ENCODE measurements at places on chromosomes 6 and 20. TPM values are rescaled to one million over a fixed set of nuclear protein-coding genes. Genes with fewer than 3 reads are reported as not detected.

The JAG1 gene
- total RNA-seq: 172 TPM

DNA sequence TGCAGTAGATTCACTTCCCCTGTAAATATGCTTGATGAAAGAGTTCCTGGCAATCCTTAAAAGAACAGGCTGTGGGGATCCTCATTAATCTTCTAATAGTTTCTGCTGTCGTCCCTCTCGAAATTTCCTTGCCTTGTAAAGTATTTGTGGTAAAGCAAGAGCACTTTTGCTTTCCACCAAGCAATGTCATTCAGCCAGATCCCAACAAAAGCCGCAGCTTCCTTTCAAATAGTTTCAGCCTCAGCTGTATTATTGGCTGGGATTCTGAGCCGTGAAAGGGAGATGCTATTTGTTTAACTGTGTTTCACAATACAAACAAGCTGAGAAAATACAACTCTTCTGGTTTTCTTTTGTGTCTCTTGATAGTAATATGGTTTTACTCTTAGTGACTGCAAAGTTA lies 48.9 kb upstream of the EPHA7 start:
- H3K4me3 ChIP-seq: no peak overlapping the region
- H3K4me1 ChIP-seq: peaks cover 3% of the 10 kb centered on the region
- no peaks in the 10 kb centered on the region for H3K27me3 ChIP-seq
- H3K36me3 ChIP-seq: no peaks in the 10 kb centered on the region

DNA sequence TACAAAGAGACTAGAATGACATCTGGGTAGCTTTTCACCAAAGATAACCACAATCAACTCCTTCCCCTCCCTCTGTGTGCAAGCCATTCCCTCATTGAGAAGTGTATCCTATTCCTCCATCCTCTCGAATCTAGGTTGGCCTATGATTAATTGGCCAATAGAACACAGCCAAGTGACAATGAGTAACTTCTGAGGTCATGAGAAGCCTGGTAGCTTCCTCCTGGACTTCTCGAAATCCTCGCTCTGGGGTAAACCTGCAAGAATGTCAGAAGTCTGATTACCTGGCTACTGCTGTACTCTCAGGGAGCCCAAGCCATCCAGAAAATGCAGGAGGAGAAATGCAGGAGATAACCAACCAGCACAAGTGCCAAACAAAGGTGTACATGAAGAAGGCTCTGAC lies 13.1 kb downstream of the ARHGAP18 start:
- peaks cover 66% of the 10 kb centered on the region for H3K4me1 ChIP-seq
- H3K27ac ChIP-seq: no peak overlapping the region
- peaks cover 28% of the 10 kb centered on the region for H3K36me3 ChIP-seq
- H3K27me3 ChIP-seq: no peaks in the 10 kb centered on the region

The BTBD3 gene
- 56.0 TPM for total RNA-seq

The ULBP2 gene
- total RNA-seq: 9.9 TPM

The LAMA2 gene
- total RNA-seq: 2.0 TPM

DNA sequence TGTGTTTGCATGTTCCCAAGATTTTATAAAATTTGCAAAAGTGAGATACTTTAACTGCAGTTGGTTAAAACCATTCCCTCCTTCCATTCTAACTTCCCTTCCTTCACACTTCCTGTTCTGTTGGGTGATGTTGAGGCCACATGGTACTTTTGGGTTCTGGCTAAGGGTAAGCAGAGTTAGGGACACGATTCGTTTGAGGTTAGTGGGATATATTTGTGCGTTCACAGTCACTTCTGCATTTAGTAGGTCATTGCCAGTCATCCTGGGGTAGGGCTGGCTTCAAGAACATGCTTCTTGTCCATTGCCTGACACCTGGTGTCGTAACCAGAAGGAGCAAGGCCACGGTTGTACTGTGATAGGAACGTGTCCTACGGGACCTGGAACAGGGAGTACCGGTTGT lies 340.1 kb downstream of the ZFAND3 start:
- peaks cover 35% of the 10 kb centered on the region for H3K27me3 ChIP-seq
- H3K36me3 ChIP-seq: peaks cover 36% of the 10 kb centered on the region
- H3K27ac ChIP-seq: no peak overlapping the region
- H3K4me1 ChIP-seq: peaks cover 25% of the 10 kb centered on the region

DNA sequence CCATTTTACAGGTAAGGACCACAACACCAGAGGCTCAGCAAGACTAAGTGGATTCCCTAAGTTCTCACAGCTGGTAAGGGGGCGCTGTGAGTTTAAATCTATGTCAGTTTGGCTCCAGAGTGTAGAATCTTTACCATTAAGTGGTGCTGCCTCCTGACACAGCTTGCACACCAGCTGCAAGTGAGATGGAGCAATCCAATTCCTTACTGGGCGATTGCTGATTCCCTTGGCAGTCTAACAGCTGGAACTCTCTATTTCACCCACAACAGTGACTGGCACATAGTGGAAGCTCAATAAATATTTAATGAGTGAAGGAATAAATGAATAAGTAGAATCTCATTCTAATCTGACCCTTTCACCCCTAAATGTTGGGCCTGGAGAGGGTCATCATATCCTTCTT lies 176.7 kb downstream of the CLIC5 start:
- DNase-seq: no peak
- no peak overlapping the region for H3K4me3 ChIP-seq
- no peaks in the 10 kb centered on the region for H3K36me3 ChIP-seq
- H3K4me1 ChIP-seq: no peaks in the 10 kb centered on the region
- H3K27me3 ChIP-seq: peaks cover 2% of the 10 kb centered on the region

GRCh38 chr6:41353333-41353732 lies 17.9 kb downstream of the NCR2 start:
- H3K36me3 ChIP-seq: no peaks in the 10 kb centered on the region
- no peak overlapping the region for H3K27ac ChIP-seq
- no peak overlapping the region for H3K4me3 ChIP-seq
- no peaks in the 10 kb centered on the region for H3K27me3 ChIP-seq

DNA sequence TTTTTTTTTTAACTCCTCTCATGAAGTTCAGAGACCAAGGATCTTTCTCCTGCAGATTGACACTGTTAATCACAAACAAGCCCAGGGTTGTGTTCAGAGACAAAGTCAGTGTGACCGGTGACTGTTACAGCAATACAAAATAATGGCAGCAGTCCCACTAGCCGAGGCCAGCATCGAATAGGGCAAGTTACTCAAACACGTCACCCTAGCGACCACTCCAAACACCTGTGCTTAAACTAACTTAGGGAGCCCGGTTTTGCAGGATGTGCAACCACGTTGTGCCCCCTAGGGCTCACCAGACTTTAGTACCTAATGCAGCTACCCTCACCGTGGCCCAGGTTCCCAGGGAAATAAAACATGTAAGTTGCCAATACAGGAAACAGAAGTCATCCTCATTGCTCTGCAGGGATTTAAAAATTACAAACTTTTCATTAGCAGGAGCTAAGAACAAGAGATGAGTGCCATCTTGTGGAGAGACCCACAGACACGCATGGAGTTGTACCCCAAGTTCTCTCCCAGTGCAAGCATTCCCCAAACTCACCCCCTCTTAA lies 38.1 kb downstream of the FAM50B start:
- H3K4me1 ChIP-seq: peaks cover 15% of the 10 kb centered on the region
- no peaks in the 10 kb centered on the region for H3K27me3 ChIP-seq
- no peak overlapping the region for H3K27ac ChIP-seq
- no peak overlapping the region for H3K4me3 ChIP-seq
- no peaks in the 10 kb centered on the region for H3K36me3 ChIP-seq
- DNase-seq: no peak

The CST4 gene
- total RNA-seq: not detected

GRCh38 chr20:43849496-43850186 lies 65.0 kb upstream of the TOX2 start:
- peaks cover 27% of the 10 kb centered on the region for H3K4me1 ChIP-seq
- DNase-seq: no peak
- no peak overlapping the region for H3K4me3 ChIP-seq
- H3K27ac ChIP-seq: no peak overlapping the region
- H3K36me3 ChIP-seq: no peaks in the 10 kb centered on the region

DNA sequence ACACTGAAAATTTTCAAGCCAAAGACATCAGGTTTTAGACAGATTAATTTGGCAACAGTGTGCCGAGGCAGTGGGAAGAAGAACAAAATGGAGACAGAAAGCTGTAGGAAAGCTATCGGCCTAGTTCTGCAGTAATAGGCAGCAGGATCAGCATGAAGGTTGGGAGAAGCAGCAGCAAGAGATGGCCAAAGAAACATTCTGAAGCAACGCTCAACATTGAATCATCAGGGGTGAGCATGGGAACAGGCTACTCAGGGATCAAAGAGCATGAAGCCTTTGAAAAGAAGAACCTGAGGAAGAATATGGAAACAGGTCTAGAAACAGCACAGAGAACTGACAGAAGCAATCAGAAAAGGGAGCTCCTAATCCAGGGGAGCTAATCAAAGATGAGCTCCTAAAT lies 7.1 kb upstream of the DST start:
- peak overlapping the region; percentile 21 for H3K27ac ChIP-seq
- peaks cover 14% of the 10 kb centered on the region for H3K36me3 ChIP-seq
- peaks cover 31% of the 10 kb centered on the region for H3K4me1 ChIP-seq
- no peak overlapping the region for H3K4me3 ChIP-seq

DNA sequence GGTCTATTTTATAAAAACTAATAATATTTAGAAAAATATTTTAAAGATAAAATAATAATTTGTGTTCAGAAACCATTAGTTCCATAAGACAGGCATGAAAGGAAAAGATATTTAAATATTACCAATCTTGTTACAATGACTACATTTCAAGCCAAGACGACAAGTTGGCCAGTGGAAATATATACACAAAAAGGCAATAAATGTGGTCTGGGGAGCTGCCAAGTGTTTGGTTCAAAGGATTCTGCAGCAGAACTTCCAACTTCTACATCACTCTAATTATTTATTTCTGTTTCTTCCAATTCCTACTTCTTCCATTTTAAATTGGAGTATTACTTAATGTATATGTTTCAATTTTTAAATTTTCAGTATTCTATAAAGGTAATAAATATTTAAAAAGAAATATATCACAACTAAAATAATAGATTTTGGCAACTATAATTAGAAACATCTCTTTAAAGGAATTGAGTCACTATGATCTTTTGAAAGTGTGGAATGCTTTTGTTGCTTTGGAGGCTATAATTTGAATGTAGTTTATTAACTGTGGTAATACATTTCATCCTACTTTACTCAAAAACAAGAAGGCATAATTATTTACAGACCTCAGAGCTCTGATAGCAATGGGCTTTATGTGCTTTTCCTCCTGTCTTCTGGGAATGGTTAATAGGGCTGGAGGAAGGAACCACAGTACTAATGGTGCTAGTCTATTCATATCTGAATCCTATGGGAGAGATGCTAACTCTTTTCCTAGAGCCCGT lies 129.7 kb upstream of the FAM184A start:
- no peak overlapping the region for H3K27ac ChIP-seq
- H3K4me3 ChIP-seq: no peak overlapping the region
- no peak for DNase-seq
- no peaks in the 10 kb centered on the region for H3K27me3 ChIP-seq
- peaks cover 17% of the 10 kb centered on the region for H3K4me1 ChIP-seq

GRCh38 chr6:95767897-95768463 lies 190.6 kb downstream of the MANEA start:
- H3K4me1 ChIP-seq: no peaks in the 10 kb centered on the region
- H3K27me3 ChIP-seq: no peaks in the 10 kb centered on the region
- no peak for DNase-seq
- H3K4me3 ChIP-seq: no peak overlapping the region

DNA sequence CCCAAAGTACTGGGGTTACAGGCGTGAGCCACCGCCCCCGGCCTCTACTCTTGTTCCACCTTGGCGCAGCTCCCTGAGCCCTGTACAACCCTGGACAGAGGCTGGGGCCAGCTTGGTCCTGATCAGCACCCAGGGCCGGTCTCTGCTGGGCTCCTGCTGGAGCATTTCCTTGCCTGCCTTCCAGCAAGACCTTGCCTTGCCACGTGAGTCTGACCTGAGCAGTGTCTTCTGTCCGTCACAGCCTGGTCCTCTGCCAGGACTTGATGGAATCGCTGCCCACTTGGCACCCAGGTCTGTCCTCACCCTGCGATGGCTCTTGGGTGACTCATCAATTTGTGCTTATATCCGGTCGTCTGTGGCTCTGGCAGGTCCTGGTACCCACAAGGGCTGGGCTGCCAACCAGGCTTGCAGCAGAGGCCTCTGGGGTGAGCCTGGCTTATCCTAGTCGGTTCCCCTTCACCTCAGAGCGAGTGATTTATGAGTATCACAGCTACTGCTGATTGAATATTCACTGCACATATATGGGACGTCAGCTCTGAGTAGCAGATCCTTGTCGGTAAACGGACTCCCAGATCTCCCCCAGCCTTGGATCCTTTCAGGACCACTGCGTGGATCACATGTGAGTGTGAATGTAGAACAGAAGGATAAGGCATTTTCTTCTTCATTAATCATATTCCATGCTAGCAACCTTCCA lies 10.1 kb upstream of the SULF2 start:
- peaks cover 3% of the 10 kb centered on the region for H3K27me3 ChIP-seq
- no peaks in the 10 kb centered on the region for H3K36me3 ChIP-seq
- H3K27ac ChIP-seq: no peak overlapping the region
- no peak overlapping the region for H3K4me3 ChIP-seq

DNA sequence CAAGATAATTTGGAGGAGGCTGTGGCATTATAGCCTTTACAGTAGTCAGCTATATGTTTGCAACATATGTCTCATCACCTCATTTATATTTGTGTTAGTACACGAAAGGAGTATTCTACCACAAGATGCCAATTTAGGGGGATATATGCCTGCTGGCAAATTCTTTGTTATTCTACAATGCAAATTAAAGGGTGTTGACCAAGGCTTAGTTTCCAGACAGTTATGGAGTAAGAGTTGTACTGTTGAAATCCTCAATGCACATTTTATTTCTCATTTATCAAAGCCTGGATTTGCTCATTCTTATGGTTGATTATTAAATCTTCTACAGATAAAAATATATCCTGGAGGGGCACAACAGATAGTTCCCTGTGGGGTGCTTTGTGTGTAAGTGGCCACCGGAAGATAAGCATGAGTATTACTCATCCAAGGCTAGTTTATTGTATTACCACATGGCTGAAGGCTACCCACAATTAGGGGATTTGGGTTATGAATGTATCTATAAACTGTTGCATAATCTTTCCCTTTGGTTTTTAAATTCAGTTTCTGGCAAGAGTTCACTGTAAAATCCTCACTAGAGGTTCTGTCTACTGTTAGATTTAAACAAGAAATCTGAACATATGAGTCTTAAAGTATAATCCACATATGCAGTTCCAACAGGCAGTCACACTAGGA lies 9.0 kb downstream of the CST9 start:
- H3K4me1 ChIP-seq: no peaks in the 10 kb centered on the region
- no peaks in the 10 kb centered on the region for H3K27me3 ChIP-seq
- no peak overlapping the region for H3K4me3 ChIP-seq
- no peaks in the 10 kb centered on the region for H3K36me3 ChIP-seq
- no peak for DNase-seq
- H3K27ac ChIP-seq: no peak overlapping the region

DNA sequence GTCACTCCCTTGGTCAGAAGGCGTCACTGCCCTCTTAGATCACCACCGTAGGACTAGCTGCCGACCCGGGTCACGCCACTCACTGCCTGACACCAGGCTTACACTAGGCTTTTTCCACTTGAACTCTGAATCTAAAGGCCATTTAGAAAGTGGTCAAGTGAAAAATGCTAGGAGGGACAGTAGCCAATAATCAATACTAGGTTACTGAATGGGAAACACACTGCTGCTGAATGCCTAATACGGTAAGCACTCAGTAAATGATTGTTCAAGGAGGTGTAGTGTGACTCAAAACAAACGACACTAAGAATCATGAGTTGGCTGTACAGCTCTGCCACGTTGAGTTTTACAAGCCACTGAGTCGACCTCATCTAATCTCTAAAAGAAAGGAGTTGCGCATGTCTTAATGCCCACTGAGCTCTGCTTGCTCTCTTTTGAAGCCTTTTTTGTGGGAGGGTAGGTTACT lies 760 bp upstream of the IBTK start:
- DNase-seq: no peak
- no peaks in the 10 kb centered on the region for H3K27me3 ChIP-seq
- H3K27ac ChIP-seq: no peak overlapping the region
- H3K4me1 ChIP-seq: peaks cover 24% of the 10 kb centered on the region

- no peak overlapping the region for H3K4me3 ChIP-seq
- no peaks in the 10 kb centered on the region for H3K4me1 ChIP-seq
- H3K27ac ChIP-seq: no peak overlapping the region
- DNase-seq: no peak
- no peaks in the 10 kb centered on the region for H3K36me3 ChIP-seq
These were observed 366.9 kb upstream of the IRAK1BP1 start for GRCh38 chr6:78500299-78501089.
